HS-27A (cell line): ENCODE measurements at places on chromosomes 4 and X.
A peak's percentile ranks its signal among the peaks of the same experiment; 100 is the strongest.

DNA sequence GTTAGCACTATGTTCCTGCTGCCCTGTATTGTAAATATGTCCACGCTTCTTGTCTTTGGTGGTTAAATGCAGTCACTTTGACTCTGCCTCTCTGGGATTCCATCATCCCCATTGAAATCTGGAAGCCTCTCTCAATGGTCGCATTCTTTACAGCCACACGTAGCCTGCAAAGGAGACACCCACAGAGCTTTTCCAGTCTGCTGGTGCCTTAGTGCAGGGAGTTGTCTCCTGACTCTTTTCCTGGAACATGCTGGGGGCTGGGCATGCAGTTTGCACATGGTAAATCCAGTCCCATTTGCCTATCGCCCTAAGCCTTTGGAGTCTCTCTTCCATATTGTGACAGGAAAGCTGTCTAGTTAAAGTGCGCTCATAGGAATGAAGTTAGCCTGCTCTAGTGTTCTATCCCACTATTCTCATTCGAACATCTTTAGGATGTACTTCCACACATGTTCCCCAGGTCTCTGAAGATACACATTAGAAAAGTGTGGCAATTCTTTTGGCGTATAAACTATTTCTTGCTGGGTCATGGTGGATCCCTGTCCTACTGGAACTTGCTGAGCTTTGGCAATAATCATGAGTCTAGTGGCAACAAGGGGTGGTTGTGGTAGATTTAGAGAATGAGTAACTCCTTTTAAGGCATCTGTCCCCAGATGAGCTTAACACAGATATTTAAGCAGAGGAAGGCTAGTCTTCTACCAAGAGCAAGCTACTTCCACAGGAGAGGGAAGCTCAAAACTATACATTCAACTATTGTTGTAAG, 33.7 kb downstream of the COQ2 start:
- DNase-seq = no peak

DNA sequence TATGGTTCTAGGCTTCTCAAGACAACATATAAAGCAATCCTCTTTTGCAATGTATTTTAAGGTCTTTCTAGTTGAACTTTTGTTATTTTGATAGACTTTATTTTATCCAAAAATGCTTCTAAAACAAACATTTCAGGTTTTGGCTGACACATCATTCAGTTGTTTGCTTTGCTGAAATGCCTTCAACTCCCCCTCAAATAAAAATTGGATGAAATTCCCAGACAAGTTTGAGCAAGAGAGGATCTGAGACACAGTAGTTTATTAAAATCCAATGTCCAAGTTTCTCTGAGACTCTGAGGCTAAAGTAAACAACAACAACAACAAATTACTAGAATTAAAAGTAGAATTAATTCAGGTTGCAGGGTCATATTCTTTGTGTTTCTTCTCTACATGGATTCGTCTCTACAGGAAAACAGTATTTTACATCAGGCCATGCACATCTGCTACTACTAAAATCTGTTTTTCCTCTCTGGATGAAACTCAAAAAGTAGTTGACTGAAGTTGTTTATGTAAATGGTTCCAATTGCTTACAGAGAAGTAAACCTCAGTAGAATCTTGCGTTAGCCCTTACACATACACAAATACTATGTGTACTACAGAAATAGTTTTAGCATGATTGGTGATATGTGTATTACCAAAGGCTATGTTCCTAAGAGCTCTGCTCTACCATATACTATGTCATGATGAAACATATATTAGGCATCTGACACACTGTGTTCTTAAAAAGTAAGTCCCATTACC, 64.9 kb downstream of the PRSS12 start:
- no peak for DNase-seq

- no peak for DNase-seq
Measured at GRCh38 chr4:42638993-42639392, 17.9 kb downstream of the ATP8A1 start.

- DNase-seq = no peak
Measured at GRCh38 chr4:186027405-186027804, 41.6 kb upstream of the TLR3 start.

DNA sequence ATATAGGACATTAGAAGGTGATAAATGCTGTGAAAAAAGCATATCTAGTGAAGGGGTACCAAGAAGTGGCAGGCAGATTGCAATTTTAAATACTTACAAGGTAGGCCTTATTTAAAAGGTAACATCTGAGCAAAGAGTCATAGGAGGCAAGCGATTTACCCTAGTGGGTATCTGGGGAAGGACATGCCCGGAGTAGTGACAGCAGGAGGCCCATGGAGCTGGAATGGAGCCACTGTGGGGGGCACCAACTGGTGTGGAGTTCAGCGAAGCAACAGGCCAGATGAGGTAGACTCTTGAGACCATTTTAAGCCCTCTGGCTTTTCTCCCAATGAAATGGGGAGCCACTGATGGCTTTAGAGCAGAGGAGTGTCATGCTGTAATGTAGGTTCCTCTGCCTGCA, 37.3 kb downstream of the SEC24D start:
- no peak for DNase-seq

DNA sequence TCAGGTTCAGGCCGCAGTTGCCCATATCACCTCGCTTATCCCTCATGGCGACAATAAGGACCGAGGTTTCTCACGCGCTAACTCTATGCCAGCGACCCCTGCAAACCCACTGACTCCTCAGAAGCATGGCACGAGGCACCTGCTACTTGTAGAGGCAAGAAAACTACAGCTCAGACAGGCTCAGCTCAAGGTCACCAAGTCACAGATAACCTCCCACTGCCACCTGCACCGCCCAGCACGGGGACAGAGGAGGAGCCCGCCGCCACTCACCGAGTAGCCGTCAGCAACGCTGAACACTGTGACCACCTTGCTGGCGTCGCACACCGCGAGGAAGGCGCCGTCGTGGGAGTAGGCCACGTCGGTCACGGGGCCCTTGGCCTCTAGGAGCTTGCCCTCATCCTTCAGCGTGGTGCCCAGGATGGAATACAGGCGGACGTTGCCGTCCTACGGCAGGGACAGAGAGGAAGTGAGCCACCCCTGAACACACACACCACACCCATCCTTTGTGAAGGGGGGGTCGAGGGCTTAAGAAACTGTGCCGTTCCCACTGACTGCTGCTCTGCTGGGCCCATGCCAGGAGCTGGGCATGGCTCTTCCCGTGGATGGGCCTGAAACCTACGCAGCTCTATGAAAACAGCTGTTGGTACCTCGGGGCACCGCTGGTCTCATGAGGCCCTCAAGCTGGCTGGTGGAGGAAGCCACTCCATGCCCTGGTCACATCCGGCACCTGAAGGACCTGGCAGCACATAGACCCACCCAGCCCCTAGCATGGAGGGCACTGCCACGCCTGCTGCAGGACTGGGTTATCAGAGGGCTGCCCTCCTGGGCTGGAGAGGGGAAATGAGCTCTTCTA, 38.9 kb downstream of the WDR1 start:
- DNase-seq = no peak

- DNase-seq = no peak
Measured at GRCh38 chr4:37827802-37828321, 1.4 kb downstream of the PGM2 start.

DNA sequence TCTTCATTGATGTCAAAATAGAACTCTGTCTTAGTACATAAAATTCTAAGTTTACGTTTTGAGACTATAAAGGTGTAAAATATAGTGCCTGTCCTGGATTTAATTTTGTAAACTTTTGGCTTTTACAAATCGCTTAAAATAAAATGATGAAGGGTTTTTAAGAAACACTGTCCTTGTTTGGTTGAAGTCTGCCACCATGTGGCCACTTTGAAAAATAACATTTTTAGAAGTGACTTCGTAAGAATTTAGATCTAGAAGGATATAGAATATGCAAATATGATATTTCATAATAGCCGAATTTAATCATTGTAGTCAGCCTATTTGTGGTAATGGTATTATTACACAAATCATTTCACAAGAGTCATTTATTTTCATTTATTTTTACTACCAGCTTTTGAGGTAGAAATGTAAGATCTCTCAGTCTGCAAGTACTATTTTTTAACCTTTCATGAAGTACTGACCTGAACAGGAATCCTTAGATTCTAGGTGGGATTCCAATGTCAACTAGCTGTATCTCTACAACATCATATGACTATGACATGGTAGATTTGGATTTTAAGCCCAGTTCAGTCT, 31.0 kb upstream of the FAT4 start:
- no peak for DNase-seq

GRCh38 chr4:23890369-23891063, 669 bp upstream of the PPARGC1A start:
- DNase-seq = no peak

DNA sequence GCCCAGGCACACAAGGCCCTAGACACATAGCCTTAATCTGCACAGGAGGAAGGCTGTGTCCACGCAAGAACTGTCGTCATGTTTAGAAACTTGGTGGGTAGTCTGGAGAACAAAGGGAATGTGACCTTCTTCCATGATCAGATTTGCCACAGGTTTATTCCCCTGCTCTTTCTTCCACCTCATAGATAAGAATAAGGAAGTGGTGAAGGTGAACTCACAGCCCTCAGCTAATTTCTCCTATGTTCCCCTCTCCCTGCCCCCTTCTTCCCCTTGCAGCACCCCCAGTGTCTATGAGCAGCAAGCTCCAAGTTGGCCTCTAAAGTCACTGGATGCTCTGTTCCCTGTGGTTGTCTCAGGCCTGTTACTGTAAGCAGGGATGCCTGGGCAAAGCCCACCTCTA, 39.8 kb upstream of the LAS1L start:
- DNase-seq = no peak

GRCh38 chr4:168124008-168124641, 31.8 kb downstream of the ANXA10 start:
- no peak for DNase-seq

- DNase-seq = no peak
Measured at GRCh38 chr4:124644621-124645020, 67.9 kb downstream of the ANKRD50 start.

DNA sequence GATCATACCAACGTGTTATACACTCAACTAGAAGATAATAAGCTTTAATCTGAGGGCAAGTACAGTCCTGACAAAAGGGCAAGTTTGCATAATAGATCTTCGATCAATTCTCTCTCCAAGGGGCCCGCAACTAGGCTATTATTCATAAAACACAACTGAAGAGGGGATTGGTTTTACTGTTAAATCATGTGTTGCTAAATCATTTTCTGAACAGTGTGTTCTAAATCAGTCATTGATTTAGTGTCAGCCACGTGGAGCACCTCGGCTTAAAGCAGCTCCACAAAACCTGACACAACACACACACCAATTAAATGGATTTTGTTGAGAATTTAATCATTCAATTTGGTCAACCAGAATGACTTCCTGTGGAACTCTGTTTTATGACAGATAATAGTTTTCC, 61.6 kb downstream of the PTCHD1 start:
- no peak for DNase-seq

- DNase-seq = no peak
Measured at GRCh38 chr4:138972956-138973801, 42.4 kb upstream of the NOCT start.

- DNase-seq = peak; percentile 45
Measured at GRCh38 chr4:163693211-163693610, 198.7 kb downstream of the TMA16 start.

GRCh38 chr4:184727430-184727829, 6.5 kb downstream of the CENPU start:
- no peak for DNase-seq

DNA sequence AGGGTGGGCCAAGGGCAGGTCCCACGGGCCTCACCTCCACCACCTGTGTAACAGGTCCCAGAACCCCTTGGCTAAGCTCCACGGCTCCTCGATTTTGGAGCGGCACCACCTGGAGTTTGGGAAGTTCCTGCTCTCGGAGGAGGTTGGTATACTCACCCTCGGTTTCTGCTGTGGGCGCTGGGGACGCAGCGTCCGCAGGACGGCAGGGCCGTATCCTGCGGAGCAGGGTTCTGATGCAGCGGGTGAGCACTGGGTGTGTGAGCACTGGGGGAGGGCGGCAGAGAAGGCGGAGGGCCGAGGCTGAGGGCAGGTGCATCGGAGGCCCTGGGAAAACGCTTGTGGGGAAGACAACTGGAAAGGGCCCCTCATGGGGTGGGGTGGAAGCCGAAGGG, 11.0 kb downstream of the ATP5ME start:
- DNase-seq = no peak

- no peak for DNase-seq
Measured at GRCh38 chr4:21366312-21366711, 582.3 kb downstream of the KCNIP4 start.

- no peak for DNase-seq
Measured at GRCh38 chr4:147542229-147542990, 61.5 kb downstream of the EDNRA start.

DNA sequence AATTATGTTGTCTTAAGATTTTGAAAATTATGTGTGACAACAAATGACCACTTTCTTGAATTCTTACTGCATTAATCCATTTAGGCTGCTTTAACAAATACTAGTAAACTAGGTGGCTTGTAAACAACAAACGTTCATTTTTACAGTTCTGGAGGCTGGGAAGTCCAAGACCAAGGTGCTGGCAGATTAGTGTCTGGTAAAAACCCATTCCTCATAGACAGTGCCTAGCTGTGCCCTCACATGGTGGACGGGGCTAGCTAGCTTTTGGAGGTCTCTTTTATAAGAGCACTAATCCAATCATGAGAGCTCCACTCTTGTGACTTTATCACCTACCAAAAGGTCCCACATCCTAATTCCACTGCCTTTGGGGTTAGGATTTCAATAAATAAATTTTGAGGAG, 425.8 kb downstream of the SPRY1 start:
- DNase-seq = no peak

GRCh38 chr4:176286728-176287127, 17.7 kb upstream of the ASB5 start:
- no peak for DNase-seq

DNA sequence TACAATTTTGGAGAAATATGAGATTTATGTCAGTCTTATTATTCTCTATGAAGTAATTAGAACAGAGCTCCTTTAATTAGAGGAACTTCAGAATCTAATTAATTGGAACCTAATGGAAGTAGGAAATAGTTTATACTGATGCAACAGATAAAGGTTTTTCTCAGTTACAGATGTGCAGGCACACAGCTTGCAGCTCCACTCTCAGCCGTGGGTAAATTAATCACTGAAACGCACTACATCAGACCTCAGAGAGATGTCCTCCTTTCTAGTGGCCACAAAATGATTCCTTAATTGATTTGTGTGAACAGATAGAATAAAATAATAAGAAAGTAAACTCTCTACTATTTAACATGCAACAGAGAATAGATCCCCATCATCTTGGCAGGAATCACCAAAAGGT, 21.5 kb upstream of the NPY2R start:
- no peak for DNase-seq

DNA sequence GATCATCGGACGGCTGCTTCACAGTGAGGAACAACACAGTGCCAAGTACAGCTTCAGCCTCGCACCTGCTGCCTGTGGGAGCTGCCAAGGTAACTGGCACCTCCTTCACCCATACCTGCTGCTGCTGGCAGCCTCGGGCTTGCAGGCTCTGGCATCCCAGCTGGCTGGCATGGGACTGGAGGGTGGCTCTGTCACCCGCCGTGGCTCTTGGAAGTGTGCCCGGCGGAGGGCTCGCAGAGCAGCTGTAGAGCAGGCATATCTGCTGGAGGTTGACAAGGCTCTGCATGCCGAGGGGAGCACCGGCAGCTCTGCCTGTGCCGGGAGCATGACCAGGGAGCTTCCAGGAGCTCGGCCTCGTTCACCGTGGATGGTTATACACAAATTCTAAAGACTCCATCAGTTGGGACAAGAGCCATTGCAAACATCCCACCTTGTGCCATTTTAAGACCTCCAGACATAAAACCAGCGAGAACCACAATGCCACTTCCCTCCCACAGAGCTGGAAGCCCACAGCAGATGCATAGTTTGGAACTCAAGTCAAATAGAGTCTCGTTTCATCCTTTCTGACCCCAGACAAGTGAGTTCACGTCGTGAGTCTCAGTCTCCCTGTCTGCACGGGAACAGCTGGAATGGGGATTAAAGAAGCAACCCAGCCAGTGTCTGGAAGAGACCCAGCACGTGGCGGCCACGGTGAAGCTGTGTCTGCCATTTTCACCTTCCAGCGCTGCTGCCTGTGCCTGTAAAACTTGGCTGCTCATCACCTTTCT, 84.3 kb upstream of the PSAPL1 start:
- DNase-seq = no peak
